ENCODE measurements at places on chromosomes 3 and 15. TPM values are rescaled to one million over a fixed set of nuclear protein-coding genes. Genes with fewer than 3 reads are reported as not detected.

The POPDC2 gene
- 38.7 TPM for total RNA-seq

DNA sequence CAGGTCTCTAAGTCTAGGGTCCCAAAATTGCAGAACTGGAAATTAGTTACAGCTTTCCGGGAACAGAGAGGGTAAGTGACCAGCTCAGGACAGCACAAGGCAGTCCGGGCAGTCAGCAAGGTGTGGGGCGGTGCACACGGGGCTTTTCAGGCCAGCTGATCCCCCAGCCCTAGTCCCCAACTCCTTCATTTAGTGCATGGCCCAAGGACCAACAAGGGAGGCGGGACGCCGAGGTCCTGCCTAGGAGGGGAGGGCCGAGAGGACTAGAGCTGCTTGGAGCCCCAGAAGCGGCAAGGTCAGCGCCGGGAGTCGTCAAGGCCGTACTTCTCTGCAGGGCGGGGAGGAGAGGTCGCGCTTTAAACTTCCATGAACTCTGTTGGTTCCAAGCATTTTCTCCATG, 2.0 kb upstream of the PDE8A start:
- DNase-seq: no peak

The AGTR1 gene
- 2.2 TPM for total RNA-seq

GRCh38 chr3:172808969-172809546, 58.5 kb downstream of the ECT2 start:
- peak; percentile 58 for DNase-seq

- DNase-seq: no peak
These were observed 12.0 kb downstream of the NFKBIZ start for GRCh38 chr3:101861212-101861788.

- no peak for DNase-seq
These were observed 6.8 kb upstream of the TBC1D5 start for GRCh38 chr3:17749281-17749680.

The POTEB gene
- not detected for total RNA-seq

Measured in tongue (tissue), 3 donors.